ENCODE measurements at places on chromosomes 6 and 20.
A peak's percentile ranks its signal among the peaks of the same experiment; 100 is the strongest.

- no peaks in the 10 kb centered on the region for H3K27me3 ChIP-seq
- H3K4me3 ChIP-seq, result no peak overlapping the region
- H3K36me3 ChIP-seq, result no peaks in the 10 kb centered on the region
- no peak overlapping the region for H3K27ac ChIP-seq
- DNase-seq, result no peak
Observed at GRCh38 chr6:83265384-83265783, 72.2 kb downstream of the RWDD2A start.

GRCh38 chr20:63327231-63327745 lies 33.9 kb downstream of the CHRNA4 start:
- no peaks in the 10 kb centered on the region for H3K4me1 ChIP-seq
- DNase-seq, result no peak
- H3K36me3 ChIP-seq, result no peaks in the 10 kb centered on the region
- no peak overlapping the region for H3K4me3 ChIP-seq
- H3K27me3 ChIP-seq, result peaks cover 73% of the 10 kb centered on the region

DNA sequence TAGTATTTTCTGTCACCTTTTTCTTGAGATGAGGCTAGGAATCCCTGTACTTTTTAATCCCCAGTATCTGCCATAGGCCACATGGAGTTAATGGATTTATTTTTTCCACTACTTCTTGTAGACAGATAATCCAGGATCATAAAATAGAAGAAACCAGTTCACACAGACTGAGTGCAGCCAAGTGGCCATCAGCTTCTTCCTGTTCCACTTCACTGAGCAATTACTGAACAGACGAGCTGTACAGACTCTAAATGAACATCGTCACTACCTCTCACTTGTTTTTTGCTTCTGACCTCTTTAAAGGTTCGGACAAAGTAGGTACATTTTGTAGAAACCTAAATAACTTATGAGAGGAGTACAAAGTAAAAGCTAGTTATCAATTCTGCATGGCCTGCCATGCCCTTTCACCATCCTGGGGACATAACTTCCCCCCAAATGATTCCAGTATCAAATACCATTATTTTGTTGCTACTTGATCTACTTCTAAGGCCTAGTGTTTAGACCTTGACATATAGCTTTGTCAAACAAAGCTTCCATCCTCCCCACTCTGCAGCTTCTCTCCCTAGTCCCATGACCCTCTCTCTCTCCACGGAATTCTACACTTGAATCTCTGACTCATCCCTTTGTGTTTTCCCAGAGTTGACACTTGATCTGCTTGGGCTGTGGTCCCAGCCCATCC lies 34.4 kb upstream of the ARHGAP18 start:
- no peaks in the 10 kb centered on the region for H3K36me3 ChIP-seq
- no peak overlapping the region for H3K4me3 ChIP-seq
- no peaks in the 10 kb centered on the region for H3K27me3 ChIP-seq
- DNase-seq, result no peak
- peaks cover 15% of the 10 kb centered on the region for H3K4me1 ChIP-seq
- H3K27ac ChIP-seq, result no peak overlapping the region

GRCh38 chr20:5592165-5592564 lies 158.0 kb upstream of the SHLD1 start:
- H3K36me3 ChIP-seq, result peaks cover 65% of the 10 kb centered on the region
- H3K4me1 ChIP-seq, result no peaks in the 10 kb centered on the region
- H3K4me3 ChIP-seq, result no peak overlapping the region
- no peaks in the 10 kb centered on the region for H3K27me3 ChIP-seq
- DNase-seq, result no peak

DNA sequence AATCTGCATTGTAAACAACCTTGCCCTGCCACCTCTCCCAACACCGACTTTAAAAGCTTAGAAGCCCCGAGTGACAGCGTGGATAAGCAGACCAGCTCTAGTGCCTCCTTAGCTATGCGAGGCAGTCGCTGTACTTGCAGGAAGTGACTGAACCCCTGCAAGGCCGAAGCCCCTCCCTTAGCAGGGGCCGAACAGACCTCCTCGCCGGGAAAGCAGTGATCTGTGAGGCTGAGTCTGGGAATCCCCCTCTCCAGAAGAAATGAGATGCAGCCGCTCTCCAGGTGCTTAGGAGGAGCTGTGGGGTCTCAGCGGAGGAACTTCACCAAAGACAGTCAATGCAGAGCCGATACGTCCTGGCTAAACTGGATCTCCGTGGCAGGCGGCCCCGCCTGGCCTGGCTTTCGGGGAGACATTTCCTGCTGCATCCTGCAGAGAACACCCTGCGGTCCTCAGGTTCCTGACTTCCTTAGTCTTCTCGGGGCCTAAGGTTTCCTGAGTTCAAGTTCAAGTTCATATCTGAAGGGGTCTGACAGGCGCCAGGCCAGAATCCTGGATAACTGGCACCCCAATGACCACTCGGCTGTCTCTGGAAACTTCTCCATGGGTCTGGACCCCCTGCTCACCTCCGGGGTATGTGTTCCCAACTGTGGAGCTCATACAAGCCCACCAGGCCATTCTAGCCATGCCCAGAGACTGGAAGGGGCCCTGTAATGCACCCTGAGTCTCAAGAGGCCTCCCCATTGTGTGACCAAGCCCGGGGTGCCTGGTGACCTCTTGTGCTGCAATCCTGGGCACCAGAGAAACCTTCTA lies 20.4 kb upstream of the FRMD1 start:
- H3K27ac ChIP-seq, result no peak overlapping the region
- DNase-seq, result no peak
- no peak overlapping the region for H3K4me3 ChIP-seq
- no peaks in the 10 kb centered on the region for H3K36me3 ChIP-seq

- H3K4me3 ChIP-seq, result no peak overlapping the region
- no peak overlapping the region for H3K27ac ChIP-seq
- H3K36me3 ChIP-seq, result no peaks in the 10 kb centered on the region
- H3K27me3 ChIP-seq, result peaks cover 47% of the 10 kb centered on the region
Observed at GRCh38 chr6:135185483-135185882, 4.4 kb downstream of the MYB start.

DNA sequence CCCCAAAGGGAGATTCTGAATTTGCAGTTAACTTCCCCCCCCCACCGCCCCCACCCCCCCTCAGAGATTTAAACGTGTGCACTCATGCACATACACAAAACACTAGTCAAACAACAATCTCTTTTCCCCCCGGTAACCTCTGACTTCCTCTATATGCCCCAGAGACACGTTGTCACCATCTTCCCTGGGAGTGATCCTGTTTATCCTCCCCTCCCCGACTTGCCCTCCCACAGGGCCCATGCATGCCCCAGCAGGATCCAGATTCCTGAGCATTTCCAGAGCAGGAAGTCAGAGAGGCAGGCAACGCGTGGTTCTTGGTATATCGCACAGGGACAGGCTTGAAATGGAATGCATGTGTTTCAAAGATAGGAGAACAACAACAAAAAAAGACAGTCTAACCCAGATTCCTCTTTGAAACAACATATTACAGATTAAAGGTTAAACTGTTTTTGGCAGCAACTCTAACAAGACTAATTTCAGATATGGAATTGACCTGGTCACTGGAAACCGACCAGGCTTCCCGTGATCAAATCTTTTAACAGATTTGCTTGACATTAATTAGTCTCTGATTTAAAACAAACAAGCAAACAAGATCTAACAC lies 1.3 kb downstream of the BLCAP start:
- H3K4me1 ChIP-seq, result peaks cover 36% of the 10 kb centered on the region
- DNase-seq, result no peak
- no peaks in the 10 kb centered on the region for H3K27me3 ChIP-seq
- H3K27ac ChIP-seq, result peak overlapping the region; percentile 90

DNA sequence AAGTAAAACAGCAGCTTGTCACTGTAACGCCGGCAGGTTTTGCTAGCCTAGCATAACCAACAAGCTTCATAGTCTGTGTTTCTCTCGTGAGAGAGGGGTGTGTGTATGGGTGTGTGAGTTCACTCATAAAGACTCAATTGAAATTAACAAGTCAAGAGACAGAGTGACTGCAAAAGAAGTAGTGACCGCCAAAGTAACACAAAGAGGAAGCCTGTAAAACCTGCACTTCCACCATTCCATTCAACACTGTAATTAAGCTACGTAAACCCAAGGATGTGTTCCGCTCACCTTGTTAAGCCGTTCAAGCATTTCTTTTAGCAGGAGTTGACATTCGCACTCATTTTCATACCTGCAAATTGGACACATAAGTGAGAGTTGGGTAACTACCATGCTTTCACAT lies 6.6 kb downstream of the BFSP1 start:
- H3K36me3 ChIP-seq, result no peaks in the 10 kb centered on the region
- no peak for DNase-seq
- no peaks in the 10 kb centered on the region for H3K27me3 ChIP-seq

- H3K36me3 ChIP-seq, result no peaks in the 10 kb centered on the region
- H3K4me3 ChIP-seq, result no peak overlapping the region
- no peaks in the 10 kb centered on the region for H3K27me3 ChIP-seq
Observed at GRCh38 chr6:10084111-10084986, 330.5 kb downstream of the TFAP2A start.

- H3K27me3 ChIP-seq, result no peaks in the 10 kb centered on the region
- H3K4me1 ChIP-seq, result peaks cover 55% of the 10 kb centered on the region
- no peak overlapping the region for H3K4me3 ChIP-seq
- no peak for DNase-seq
- H3K36me3 ChIP-seq, result no peaks in the 10 kb centered on the region
Observed at GRCh38 chr6:152271776-152272464, 365.2 kb downstream of the SYNE1 start.

DNA sequence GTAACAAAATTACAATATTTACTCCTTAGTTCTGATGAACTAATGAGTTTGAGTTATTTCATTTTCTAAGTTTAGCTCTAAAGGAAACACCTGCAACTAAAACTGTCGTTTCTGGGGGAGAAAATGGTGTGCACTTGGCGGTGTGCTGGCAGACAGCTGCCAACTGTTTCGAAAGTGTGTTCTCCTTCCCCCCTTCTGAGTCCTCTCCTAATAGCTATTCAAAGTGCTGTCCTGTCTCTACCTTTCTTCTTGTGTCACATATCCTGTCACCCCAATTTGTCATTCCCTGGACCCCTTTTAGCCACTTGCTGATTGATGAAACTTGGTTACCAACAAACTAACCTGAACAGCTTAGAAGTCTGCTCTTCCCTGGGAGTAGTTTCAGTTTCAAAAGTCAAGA lies 4.9 kb upstream of the UBE2J1 start:
- no peaks in the 10 kb centered on the region for H3K4me1 ChIP-seq
- DNase-seq, result no peak
- H3K27me3 ChIP-seq, result no peaks in the 10 kb centered on the region
- H3K27ac ChIP-seq, result peak overlapping the region; percentile 17
- H3K36me3 ChIP-seq, result no peaks in the 10 kb centered on the region

DNA sequence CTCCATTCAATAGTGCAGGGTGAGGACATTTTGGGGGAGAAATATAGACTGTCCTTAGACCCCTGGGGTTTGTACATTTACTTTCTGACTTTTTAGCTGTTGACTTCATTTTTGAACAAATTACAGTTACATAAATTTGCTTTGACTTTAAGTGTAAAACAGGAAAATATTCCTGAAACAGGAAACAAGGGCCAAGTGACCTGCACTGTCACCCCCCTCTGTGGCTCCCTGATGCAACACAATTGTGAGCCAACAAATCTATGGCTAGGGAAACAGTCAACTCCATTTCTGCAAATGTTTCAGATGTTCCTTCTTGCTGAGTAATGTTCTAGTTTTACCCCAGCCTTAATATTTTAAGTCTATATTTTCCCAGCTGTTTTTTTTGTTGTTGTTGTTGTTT lies 39.8 kb downstream of the HLA-A start:
- DNase-seq, result no peak
- H3K27me3 ChIP-seq, result no peaks in the 10 kb centered on the region
- H3K4me1 ChIP-seq, result no peaks in the 10 kb centered on the region
- no peak overlapping the region for H3K27ac ChIP-seq
- no peak overlapping the region for H3K4me3 ChIP-seq
- no peaks in the 10 kb centered on the region for H3K36me3 ChIP-seq

DNA sequence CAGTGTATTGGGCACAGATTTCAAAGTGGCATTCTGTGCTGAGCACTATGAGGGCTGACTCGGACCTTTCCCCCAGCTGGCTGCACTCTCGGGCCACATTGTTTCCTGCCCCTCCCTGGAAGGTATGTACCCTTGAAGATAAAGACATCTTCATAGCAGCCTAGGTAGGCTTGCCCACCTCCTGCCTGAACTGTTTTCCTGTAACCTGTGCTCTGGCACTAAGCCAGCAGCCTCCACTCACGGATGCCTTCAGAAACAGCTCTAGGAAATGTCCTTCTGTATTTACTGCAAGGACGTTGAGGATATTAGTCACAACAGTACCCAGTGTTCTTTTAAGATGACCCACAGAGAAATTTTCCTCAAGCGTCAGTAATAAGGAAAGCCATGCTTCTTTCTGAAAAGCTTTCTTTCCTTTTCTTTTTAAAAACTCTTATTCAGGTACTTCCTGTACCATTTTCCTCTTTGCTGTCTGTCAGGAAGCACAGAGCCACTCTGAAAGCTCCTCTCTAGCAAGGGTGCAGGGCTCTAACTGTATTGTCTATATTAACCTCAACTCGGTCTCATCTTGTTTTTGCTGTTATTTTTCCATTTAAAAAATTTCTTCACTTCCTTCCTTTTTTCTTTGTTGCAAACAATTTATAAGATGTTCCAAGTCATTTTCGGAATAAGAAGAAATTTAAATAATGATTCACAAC lies 43.5 kb downstream of the TTI1 start:
- peaks cover 4% of the 10 kb centered on the region for H3K4me1 ChIP-seq
- no peak for DNase-seq
- H3K4me3 ChIP-seq, result no peak overlapping the region
- no peaks in the 10 kb centered on the region for H3K27me3 ChIP-seq
- peaks cover under 1% of the 10 kb centered on the region for H3K36me3 ChIP-seq

GRCh38 chr6:126720304-126720703 lies 380.4 kb downstream of the CENPW start:
- H3K4me3 ChIP-seq, result no peak overlapping the region
- H3K4me1 ChIP-seq, result no peaks in the 10 kb centered on the region
- H3K27ac ChIP-seq, result no peak overlapping the region
- no peak for DNase-seq

DNA sequence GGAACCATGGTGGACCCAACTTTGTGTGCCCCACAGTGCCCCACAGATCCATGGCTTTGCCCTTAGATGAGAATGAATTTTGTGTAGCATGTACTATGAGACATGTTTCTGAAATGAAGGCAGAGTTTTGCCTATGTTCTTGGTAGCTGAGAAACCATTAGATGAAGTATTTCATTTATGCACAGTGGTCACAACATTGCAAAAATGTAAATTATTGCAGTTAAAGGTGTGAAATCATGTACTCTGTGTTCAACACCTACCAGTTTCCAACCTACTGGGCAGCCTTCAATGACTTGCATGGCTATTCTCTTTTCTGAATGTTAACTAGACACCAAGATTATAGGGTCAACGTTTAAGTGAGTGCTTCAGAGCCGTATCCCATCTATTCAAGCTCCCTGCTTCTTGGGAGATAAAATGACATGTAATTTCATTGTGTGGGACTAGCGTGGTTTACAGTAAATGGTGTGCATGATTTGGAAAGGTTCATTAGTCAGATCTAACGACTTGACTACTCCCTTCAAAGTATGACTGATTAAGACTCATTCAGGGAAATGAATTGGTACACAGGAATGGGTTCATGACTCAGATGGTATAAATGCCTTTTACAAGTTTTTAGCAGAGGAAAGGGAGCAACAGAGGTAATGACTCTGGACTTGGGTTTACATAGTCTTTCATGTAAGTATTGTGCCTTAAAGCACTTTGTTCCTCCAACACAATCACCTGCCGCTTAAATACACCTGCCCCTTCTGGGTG lies 106.1 kb upstream of the AKIRIN2 start:
- no peak for DNase-seq
- peaks cover 14% of the 10 kb centered on the region for H3K4me1 ChIP-seq
- no peaks in the 10 kb centered on the region for H3K27me3 ChIP-seq
- no peaks in the 10 kb centered on the region for H3K36me3 ChIP-seq
- no peak overlapping the region for H3K4me3 ChIP-seq
- H3K27ac ChIP-seq, result no peak overlapping the region
